ENCODE measurements at places on chromosomes 1 and 21. TPM values are rescaled to one million over a fixed set of nuclear protein-coding genes. Genes with fewer than 3 reads are reported as not detected.

Gene KCNQ4
- 0.30 TPM for total RNA-seq

Gene NTMT2
- total RNA-seq, result not detected

Gene RSPH1
- 0.55 TPM for total RNA-seq

Gene CD1C
- not detected for total RNA-seq

Gene LENEP
- not detected for total RNA-seq

Gene ANXA9
- 1.2 TPM for total RNA-seq

Gene FMO1
- total RNA-seq, result not detected

Gene SPATA46
- total RNA-seq, result not detected

Gene LIPI
- not detected for total RNA-seq

Gene CFHR1
- 0.17 TPM for total RNA-seq

Gene SHE
- 0.16 TPM for total RNA-seq

Gene ELAPOR1
- total RNA-seq, result 0.33 TPM

Gene PKP1
- 0.08 TPM for total RNA-seq

Gene ALX3
- total RNA-seq, result not detected

Gene PPP1R15B
- total RNA-seq, result 32.0 TPM

Gene ZMPSTE24
- total RNA-seq, result 43.6 TPM

Gene IL24
- 0.50 TPM for total RNA-seq

Gene LCE2A
- not detected for total RNA-seq

Gene UBL4B
- not detected for total RNA-seq

Gene CDK18
- total RNA-seq, result 0.97 TPM

Gene GPR89B
- 4.8 TPM for total RNA-seq
